Activated T-cell treated with anti-CD3 and anti-CD28 coated beads, Interleukin-2, amount 50 U/mL, for 4 hours (primary cell): ENCODE measurements at places on chromosomes 5 and 9.

GRCh38 chr9:76730801-76731200, 33.4 kb upstream of the PCA3 start:
- no peak for DNase-seq

- DNase-seq, result no peak
Measured at GRCh38 chr5:137488516-137488915, 10.6 kb downstream of the SPOCK1 start.

GRCh38 chr5:104739905-104740304, 1177.3 kb upstream of the NUDT12 start:
- DNase-seq, result no peak

GRCh38 chr9:32875242-32875641, 91.9 kb downstream of the TMEM215 start:
- DNase-seq, result no peak

DNA sequence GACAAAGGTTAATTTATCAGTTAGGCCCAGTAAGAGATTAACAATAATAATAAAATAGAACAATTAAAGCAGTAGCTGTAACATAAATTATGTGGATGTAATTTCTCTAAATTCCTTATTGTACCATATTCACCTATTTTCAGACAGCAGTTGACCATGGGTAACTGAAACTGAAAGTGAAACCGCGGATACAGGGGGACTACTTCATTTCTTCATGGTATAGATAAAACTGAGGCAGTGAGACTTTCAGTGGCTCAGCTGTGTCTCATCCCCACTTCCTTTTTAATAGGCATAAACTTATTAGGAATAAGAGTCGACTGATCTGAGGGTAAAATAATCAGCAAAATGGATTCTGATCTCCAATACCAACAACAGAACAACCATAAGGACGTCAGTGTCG, 174.0 kb upstream of the WWC1 start:
- no peak for DNase-seq

- no peak for DNase-seq
Measured at GRCh38 chr9:108972626-108973209, 38.5 kb downstream of the ABITRAM start.

DNA sequence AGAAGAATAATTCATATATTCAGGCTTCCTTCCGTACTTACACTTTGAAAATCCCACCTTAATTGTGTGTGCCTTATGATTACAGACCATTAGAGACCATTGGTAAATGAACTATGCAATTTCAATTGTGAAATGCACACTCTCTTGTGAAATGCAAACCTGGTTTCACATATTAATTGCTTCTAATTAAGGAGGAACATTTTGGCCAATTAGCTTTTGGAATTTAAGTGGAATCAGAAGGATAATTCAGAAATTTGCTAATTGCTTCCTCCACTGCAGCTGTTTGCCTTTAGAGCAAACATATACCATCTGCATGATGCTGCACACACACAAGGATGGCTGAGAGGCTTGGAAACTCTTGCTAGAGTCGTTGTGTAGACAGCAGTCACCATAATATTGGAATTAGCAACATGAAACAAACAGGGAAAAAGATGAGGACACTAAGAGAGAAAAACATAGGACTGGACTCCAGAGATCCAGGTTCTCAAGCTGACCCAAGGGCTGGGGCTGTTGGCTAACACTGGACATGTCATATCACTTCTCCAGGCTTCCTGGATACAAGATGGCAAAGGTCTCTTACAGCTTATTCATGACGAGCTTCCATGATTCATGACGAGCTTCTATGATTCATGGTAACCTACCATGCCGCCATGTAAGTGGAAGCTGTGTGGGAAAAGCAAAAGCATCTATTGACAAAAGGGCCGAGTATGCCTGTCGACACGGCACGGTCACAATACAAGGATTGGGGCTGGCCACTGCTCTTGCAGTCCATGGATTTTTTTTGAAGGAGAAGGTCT, 78.0 kb downstream of the PTCH1 start:
- no peak for DNase-seq

- no peak for DNase-seq
Measured at GRCh38 chr5:120813551-120813950, 349.5 kb downstream of the PRR16 start.

DNA sequence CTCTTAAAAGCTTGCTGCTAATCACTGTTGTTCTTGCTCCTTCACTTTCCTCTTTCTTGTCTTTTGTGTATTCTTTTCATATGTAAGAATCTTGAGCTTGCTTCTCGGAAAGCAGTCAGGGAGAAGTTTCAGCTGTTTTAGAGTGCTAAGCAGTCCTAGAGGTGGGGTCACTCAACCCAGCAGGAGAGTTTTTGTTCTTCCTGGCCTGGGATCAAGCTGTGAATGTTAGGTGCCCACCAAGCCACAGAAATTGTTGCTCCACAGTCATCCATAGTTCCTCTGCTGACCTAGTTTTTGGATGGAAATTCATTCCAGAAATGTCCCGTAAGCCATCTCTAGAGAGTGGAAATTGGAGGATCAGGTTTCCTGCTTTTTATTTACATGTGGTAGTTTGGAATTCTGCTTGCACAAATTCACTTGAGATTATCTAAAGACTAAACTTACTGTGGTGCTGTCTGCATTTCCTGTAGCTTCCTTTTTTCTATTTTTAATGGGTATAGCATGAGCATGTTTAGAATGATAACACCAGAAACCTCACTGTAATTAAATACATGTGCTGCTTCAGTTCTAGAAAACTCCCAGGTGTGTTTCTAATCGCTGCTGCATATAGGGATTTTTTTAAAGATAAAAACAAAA, 108.7 kb downstream of the MAST4 start:
- no peak for DNase-seq

DNA sequence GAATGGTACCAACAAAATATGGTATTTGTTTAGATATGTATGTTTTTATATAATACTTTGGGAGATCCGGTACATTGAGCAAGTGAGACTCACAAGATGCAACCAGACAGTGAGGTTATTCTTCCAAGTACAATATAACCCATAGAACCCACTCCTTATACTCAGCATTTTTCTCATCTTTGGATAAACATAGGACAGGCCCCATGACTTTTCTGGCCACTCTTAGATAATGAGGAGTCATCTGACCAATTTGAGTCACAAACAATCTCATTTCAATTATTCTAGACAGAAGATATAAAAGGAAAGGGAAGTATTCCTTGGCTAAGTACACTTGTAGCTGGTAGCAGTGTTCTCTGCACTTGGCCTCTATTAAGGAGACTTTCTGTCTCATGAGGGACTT, 150.2 kb downstream of the SGCD start:
- no peak for DNase-seq

DNA sequence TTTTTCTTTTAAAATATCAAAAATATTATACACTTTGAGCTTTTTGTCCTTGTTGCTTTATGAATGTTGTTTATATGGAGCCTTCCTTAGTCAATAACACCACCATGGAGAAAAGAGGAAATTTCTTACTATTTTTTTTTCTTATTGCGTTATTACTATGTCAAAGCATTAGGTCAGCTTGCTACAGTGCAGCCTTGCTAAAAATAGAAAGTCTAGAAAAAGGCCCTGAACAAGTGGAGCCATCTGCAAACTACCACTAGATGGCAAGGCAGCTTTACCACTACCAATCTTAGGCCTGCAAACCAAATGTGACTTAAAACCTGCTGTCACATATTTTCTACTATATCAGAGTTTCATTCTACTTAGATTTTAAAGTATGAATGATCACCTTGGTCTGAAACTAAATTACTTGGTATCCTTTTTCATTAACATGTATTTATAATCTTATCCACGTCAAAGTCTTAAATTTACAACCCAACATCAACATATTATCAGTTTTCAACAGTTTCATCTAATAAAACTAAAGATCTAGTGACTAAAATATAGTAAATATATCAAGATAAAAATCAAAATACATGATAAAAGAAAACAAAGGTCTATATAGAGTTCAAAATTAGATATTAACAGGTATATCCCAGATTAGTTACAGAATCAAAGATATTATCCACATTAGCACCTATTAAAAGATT, 113.1 kb upstream of the ACOT12 start:
- DNase-seq, result no peak

DNA sequence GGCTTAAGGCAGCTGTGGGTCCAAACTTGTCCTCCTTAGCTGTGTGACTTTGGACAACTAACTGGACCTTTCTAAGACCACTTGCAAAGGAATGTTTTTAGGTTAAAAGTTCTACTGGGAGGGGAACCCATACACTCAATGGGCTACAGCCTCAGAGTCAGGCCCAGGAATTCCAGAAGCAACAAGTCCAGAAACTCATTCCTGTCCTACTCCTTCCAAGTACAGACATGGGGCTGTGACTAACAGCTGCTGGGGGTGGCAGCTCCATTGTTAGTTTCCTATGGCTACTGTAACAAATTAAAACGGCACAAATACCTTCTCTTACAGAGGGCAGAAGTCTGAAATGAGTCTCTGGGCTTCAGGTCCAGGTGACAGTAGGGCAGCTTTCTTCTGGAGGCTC, 12.4 kb upstream of the AKNA start:
- no peak for DNase-seq

DNA sequence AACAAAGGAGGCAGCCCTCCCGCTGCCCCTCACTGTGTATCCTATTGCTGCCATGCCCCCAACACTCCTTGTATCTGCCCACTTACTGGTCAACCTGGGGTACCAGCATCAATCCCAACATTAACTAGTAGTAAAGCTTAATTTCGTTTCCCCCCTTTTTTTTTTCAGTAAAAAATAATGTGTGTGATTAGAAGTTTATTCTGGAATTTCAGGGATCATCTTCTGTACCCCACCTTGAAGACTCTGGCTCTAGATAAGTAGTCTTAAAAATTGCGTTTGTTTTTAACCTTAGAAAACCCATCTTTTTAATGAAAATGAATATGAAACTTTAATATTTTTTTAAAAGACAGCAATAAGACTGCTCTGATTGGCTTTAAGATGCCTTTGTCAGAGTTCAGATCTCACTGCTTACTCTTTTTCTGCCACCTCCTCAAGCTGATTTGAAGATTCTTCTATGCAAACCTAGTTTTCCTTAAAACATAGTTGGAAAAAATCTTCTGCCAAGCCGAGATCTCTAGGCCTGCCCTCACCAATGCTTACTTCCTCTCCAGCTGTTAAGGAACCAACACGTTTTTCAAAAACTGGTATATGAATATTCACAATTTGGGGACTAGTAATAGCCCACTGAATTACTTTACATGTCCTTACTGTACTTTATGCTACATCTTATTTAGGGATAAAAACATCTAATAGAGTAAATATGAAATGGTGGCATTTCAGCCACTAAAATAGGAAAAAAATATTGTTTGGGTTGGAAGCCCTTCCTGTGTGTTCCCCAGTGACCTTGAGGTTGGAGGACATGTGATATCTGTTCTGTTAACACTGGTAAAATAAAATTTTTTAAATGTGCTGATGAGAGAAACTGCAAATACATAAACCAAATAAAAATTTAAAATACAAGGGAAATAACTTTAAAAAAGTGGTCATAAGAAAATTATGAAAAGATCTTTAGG, 4.0 kb upstream of the RHOBTB3 start:
- DNase-seq, result no peak

DNA sequence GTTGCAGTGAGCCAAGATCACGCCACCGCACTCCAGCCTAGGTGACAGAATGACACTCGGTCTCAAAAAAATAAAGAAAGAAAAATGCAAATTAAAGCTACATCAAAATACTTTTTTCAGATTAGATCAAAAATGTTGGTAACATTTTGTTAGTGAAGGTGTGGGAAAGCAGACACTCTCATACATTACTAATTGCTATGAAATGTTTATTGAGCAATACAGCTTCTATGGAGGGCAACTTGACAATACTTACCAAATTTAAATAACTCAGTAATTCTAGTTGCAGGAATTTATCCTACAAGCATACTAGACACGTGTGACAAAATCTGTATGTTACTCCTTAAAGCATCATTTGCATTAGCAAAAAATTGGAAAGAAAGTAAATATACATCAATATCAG, 4.1 kb downstream of the TRIM23 start:
- DNase-seq, result no peak

GRCh38 chr5:135053989-135054388, 20.0 kb upstream of the PITX1 start:
- no peak for DNase-seq

- DNase-seq, result no peak
Measured at GRCh38 chr5:96790961-96791504, 16.7 kb downstream of the ERAP1 start.

GRCh38 chr9:6051511-6051950, 36.1 kb upstream of the RANBP6 start:
- no peak for DNase-seq
